Activated T-helper 17 cell treated with anti-CD3 and anti-CD28 coated beads, Interleukin-2, amount 50 U/mL, for 72 hours (primary cell): ENCODE measurements at places on chromosomes 2 and 18. TPM values are rescaled to one million over a fixed set of nuclear protein-coding genes. Genes with fewer than 3 reads are reported as not detected.

The OSR1 gene
- total RNA-seq, result not detected

The NEU2 gene
- total RNA-seq, result not detected

The CAPN14 gene
- 0.67 TPM for total RNA-seq

The ANKRD30B gene
- total RNA-seq, result not detected

The DSC3 gene
- total RNA-seq, result not detected

The ATP8B1 gene
- total RNA-seq, result not detected

The ELP2 gene
- 78.3 TPM for total RNA-seq

The STPG4 gene
- 0.50 TPM for total RNA-seq

The ASXL2 gene
- 28.5 TPM for total RNA-seq

The KATNAL2 gene
- 0.53 TPM for total RNA-seq

The NOTO gene
- total RNA-seq, result not detected

The FZD7 gene
- 1.6 TPM for total RNA-seq

The KRTCAP3 gene
- total RNA-seq, result 2.6 TPM

The GYPC gene
- 123 TPM for total RNA-seq
